ENCODE measurements at places on chromosomes 4 and X. TPM values are rescaled to one million over a fixed set of nuclear protein-coding genes. Genes with fewer than 3 reads are reported as not detected.

HS6ST2 gene
- not detected for total RNA-seq

PPP2R2C gene
- 2.7 TPM for total RNA-seq

ADRA2C gene
- 5.4 TPM for total RNA-seq

TMSB15A gene
- total RNA-seq = not detected

MAGEB17 gene
- not detected for total RNA-seq

NPFFR2 gene
- not detected for total RNA-seq

PDGFRA gene
- 23.1 TPM for total RNA-seq

CXCL1 gene
- 2.7 TPM for total RNA-seq

GRCh38 chrX:11103006-11103405 lies 8.1 kb upstream of the HCCS start:
- no peak for DNase-seq

DNA sequence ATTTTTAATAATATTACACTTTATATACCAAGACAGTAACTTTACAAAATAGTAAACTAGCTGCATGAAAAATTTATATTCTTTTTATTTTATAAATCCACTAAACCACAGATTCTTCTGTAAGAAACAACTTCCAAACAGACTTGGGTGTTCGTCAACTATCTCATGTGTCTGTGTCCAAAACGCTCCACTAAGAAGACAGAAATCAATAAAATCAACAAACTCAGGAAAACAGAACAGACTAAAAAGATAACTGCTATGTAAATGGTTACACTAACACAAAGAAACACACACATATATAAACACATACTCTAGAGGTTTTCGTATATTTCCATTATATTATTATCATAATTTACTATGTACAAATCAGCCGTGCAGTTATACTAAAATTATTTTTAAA lies 158.4 kb downstream of the PPP3CA start:
- DNase-seq = no peak

DNA sequence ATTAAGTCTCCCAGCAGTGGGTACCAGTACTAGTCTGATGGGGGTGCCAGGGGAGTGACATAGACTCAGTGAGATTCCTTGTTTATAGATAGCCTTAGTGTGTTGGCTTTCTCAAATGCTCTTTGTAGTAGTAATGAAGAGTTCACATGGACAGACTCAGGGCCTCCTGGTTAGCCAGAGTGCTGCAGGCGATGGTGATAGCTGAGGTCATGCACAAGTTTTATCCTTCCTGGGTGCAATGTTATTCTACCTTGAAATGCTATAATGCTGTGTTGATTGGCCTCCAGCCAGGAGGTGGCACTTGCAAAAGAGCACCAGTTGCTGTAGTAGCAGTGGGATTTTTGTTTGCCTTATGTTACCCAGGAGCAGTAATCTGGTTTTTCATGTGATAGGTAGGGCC lies 35.5 kb upstream of the ADH4 start:
- no peak for DNase-seq

DNA sequence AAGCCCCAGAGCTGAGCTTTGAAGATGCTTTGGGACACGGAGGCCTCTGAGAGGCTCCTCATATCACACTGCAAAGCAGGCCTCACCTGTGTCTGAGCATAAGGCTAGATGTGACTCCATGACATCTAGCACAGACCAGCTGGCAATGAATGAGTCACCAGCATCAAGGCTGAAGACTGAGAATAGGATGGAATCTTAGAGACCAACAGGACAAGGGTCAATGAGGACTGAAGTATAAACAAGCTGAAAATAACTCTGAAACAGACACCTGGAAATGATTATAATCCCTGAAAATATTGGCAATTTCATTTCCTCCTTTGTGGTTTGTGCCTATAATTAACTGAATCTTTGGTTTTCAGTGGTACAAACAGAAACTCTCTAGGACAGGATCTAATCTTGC lies 87.1 kb upstream of the PRPS1 start:
- no peak for DNase-seq

DNA sequence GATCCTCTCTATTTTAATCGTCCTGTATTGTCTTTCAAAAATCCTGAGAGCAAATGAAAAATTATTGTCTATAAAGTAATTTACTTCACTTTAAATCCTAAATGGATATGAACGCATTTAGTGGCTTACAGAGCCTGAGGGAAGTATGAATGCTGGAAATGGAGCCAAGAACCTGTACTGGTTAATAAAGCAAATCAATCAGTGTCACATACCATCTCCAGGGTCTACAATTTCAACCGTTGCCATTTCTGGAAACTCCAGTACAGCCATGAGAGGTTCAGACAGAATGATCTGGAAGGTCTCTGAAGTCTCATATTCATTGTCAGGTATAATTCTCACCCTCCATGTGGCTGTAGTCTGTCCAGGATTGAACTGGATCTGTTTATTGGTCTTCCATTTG lies 76.6 kb downstream of the FREM3 start:
- no peak for DNase-seq

GRCh38 chr4:117907646-117908045 lies 126.6 kb upstream of the NDST3 start:
- no peak for DNase-seq

- no peak for DNase-seq
Observed at GRCh38 chrX:22944945-22945344, 54.8 kb upstream of the DDX53 start.

GRCh38 chrX:133722756-133723155 lies 262.6 kb downstream of the GPC3 start:
- no peak for DNase-seq

DNA sequence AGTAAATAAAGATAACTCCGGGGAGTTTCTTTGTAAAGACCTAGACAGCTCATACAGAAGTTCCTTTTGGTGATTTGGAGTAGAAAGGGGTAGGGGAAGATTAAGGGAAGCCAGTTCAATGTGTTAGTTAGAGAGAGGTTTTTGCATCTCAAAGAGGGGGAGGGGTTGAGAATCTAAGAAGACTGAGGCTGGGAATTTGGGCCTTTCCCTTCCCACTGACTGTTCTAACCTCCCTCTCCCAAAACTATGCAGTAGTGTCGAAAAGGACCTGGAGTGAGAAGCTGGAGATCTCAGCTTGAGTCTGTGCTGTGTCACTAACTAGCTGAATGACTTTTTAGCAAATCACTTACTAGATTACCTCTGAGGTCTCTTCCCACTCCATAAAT lies 55.7 kb upstream of the CCDC160 start:
- DNase-seq = no peak

- DNase-seq = no peak
Observed at GRCh38 chr4:165150545-165150944, 37.9 kb upstream of the TMEM192 start.

DNA sequence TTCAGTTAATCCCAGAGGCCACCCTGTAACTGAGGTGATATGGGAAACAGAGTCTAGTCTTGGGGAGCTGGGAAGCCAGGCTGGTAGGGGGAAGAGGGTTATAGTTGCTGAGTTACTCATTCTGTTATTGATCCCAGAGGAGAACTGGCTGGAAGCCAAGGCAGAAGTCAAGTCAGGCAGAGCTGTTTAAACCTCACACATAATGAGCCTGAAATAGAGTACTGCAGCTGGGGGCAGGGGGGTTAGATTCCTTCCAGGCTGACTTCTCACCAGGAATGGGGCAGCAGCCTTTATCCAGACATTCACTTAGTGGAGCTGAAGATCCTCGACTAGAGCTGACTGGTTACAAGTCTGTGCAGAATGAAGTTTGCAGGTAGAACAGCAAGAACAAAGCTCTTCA lies 144.9 kb downstream of the C4orf33 start:
- DNase-seq = no peak

DNA sequence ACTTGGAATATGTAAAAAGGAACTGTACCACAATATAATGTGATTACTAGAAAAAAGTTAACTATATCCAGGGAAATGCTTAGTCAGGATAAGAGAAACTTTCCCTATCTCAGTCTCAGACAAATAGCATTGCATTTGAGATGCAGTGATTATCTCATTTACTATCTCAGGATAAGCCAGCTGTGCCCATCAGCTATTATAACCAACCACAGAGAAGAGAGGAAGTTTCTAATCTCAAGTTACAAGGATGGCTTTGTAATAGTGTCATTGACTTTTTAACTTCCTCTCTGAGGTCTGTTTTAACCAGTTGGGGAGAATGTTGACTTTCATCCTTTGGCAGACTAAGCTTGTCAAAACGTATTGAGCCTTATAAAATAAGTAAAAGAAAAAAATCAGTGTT lies 56.5 kb downstream of the SNX25 start:
- DNase-seq = no peak

- DNase-seq = peak; percentile 26
Observed at GRCh38 chr4:23614284-23614892, 275.5 kb downstream of the PPARGC1A start.

GRCh38 chrX:21993265-21993664 lies 38.9 kb upstream of the PHEX start:
- no peak for DNase-seq

- DNase-seq = no peak
Observed at GRCh38 chr4:169626331-169627282, 6.2 kb downstream of the CLCN3 start.

DNA sequence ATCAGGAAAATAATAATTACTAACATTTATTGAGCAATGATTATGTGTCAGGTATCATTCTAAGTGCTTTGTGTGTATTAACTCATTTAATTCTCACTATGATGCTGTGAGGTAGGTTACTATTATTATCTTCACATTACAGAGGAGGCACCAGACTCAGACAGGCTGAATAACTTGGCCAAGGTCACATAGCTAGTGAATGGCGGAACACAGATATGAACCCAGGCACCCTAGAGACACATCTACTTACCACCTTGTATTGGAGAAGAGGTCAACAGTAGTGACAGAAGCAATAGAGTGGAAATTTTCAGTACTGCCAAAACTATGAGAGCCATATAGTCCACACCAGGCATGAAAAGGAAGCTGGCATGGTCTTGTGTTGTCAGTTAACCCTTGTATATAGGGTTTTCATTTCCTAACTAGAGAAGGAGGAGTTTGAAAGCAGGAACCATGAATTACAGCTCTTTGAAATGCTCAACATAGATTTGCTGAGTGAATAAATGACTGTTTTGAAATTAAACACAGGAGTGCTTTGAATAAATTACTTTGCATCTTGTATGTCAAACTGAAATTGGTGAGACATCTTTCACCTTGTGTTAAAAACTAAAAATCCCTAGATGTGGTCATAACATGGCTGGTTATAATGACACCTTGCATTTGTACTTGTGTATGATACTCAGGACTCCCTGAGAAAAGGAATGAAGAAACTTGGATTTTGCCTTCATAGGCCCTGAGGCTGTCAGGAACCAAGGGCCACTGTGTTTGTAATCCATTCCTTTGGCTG lies 71.8 kb downstream of the RTL9 start:
- DNase-seq = no peak

DNA sequence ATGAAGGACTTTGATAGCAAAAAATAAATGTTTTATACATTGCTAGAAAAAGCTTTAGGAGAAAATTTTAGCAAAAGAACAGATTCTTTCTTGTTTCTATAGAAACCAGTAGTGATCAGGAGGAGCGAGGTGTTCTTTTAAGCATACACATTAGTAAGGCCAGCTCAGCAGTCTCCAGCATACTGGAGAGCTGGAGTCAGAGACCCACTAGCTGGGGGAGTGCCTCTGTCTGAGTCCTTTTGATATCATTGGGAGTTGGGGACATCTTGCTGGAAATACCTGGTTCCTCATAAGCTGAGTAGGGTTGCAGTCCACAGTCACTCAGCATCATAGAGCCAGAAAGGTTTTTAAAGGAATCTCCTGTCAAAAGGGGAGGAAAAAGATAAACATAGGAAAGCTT lies 67.4 kb downstream of the AFF2 start:
- no peak for DNase-seq

DNA sequence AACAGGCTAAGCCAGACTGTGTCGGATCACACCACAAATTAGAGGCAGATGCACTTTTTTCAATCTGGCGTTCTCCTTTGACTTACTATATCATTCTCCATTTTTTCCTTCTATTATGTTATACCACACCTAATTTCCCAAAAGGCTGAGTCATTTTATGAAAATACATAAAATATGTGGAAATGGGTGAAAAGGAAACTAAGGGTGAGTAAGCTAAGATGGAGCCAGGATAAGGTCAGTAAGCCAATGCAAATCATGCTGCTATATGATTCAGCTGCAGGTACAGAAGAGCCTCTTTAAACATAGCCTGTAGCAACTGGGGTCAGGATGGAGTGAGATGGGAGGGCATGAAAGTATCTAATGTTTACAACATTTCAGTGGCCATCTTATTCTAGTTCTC lies 94.0 kb upstream of the TEX13A start:
- DNase-seq = no peak

GRCh38 chr4:87209696-87210095 lies 10.7 kb downstream of the KLHL8 start:
- DNase-seq = no peak

DNA sequence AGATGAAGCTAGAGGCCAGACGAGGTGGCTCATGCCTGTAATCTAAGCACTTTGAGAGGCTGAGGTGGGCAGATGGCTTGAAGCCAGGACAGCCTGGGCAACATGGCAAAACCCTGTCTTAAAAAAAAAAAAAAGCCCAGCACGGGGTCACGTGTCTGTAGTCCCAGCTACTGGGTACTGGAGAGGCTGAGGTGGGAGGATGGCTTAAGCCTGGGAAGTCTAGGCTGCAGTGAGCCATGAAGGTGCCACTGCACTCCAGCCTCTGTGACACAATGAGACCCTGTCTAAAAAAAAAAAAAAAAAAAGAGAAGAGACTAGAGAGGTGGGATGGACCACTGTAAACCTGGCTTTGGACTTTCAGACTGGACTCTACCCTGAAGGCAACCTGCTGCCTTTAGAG lies 10.7 kb upstream of the LRBA start:
- DNase-seq = no peak

DNA sequence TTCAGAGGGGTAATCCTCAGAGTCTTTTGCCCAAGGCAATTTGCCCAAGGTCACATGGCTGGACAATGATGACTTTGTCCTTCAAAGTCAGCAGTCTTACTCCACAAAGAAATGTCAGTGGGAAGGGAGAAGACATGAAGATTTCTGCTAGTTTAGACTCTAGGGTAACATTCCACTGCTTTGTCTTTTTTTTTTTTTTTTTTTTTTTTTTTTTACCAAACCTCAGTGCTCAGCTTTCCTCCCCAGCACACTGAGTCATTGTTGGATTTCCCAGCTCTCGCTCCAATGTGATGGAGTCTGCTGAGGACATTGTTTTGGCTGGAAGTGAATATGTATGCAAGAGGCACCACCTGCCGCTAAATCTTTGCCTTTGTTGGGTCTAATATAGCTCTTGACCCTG lies 7.2 kb upstream of the C1QTNF7 start:
- DNase-seq = no peak

DNA sequence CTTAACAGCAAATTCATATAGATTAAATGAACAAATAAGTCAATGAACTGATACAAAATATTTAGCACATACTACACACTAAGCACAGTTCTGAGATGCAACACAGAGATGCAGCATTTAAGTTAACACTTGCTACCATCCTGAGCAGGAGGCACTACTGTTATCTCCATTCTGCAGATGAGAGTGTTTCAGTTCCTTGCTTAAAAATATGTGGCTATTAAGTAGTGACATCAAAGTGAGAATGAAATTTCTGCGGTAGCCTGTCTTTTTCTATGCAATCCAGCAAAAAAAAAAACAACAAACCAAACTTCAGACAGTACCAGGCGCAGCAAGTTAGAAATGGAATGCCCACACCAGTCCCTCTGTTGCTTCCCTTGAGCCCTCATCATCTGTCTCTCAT lies 90.8 kb downstream of the SHISA3 start:
- DNase-seq = no peak
